Epithelial cell of proximal tubule (primary cell): ENCODE measurements at places on chromosomes 7 and 10. TPM values are rescaled to one million over a fixed set of nuclear protein-coding genes. Genes with fewer than 3 reads are reported as not detected.

BMPER gene
- total RNA-seq = 0.29 TPM in 2 replicates

ANXA8L1 gene
- total RNA-seq = 1.7 and 3.3 TPM in 2 replicates

HEPACAM2 gene
- total RNA-seq = not detected in 2 replicates

CHAT gene
- not detected in 2 replicates for total RNA-seq

C7orf57 gene
- 0.22 TPM in 1 of 2 replicates, not detected in the other for total RNA-seq

CFAP69 gene
- 0.29 and 0.51 TPM in 2 replicates for total RNA-seq

BTRC gene
- 7.4 and 14.2 TPM in 2 replicates for total RNA-seq
